COLO829 (cell line): ENCODE measurements at places on chromosomes 3 and 15.

DNA sequence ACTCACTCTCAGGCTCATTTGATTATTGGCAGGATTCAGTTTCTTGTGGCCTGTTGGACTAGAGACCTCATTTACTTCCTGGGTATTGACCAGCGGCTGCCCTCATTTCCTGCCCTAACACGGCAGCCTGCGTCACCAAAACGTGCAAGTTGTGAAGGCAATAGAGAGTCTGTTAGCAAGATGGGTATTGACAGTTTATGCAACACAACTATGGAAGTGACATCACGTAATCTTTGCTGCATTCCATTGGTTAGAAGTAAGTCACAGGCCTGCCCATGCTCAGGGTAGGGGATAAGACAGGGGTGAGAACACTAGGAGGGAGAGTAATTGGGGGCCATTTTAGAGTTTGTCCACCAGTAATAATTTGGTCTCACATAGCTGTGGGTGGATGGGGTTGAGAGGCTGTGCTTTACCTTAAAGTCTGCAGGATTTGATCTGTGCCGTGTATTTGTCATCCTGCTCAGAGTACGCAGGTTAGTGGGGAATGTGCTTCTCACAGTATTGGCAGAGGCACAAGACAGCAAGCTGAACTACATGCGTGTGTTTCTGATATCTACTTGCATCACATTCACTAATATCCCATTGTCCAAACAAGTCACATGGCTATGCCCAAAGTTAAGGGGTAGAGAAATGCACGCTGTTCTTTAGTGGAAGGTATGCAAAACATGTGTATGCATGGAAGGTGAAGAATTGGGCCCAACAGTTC is 83.3 kb downstream of the EDEM1 start:
- no peak for DNase-seq

DNA sequence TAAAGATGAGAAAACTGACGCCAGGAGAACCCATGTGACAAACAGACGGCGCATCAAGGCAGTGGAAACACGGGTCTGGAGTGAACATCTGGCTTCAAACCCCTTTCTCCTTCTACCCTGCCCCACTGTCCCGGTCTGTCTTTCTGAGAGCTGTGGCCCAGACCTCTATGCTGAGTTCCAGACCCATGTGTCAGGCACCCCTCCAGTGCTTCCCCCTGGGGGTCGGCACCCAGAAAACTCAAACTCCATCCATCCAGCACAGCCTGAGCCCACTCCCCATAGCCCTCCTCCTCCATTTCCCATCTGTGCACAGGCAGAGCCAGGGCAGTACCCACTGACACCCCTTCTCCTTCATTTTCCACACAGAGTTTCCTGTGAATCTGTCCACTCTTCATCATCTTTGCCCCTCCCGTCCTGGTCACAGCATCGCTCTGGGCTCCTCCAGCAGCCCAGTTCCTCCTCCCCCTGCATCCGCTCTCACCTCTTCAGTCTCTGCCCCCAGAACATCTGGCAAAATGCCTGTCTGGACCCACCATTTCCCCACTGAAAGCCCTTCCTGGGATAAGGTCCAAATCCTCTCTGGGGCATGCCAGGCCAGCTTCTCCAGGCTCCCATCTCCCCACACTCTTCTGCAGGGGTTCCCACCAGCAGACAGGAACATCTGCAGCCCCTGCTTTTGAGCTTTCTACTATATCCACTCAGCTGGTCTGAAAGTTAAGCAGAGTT is 2.9 kb downstream of the FAM240A start:
- DNase-seq, result no peak

DNA sequence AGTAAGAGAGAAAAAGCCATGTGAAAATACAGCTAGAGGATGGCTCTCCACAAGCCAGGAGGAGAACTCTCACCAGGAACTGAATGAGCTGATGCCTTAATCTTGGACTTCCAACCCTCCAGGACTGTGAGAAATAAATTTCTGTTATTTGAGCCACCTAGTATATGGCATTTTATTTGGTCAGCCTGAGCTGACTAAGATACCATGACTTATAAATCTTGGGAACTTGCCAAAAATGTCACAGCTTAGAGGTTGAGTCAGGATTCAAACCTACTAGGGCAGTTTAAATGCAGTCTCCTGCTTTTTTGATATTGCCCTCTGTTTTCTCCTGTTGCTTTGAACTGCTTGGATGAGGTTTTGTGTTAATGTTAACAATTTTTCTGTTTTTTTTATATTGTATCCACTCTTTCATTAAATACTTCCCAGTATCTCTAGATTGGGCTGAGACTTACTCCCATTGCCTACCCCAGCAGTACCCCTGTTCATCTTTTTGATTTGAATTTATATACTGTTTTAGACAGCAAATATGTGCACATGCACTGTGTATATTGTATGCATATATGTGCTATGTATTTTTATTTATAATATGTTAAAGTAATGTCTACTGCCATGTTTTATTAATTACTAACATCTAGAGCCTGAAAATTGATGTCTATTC is 1223.2 kb downstream of the OTOL1 start:
- DNase-seq, result peak; percentile 35

- DNase-seq, result no peak
Observed at GRCh38 chr3:110126065-110126464, 788.7 kb upstream of the DPPA4 start.
